HT-29 (cell line): ENCODE measurements at places on chromosomes 7 and 10.

DNA sequence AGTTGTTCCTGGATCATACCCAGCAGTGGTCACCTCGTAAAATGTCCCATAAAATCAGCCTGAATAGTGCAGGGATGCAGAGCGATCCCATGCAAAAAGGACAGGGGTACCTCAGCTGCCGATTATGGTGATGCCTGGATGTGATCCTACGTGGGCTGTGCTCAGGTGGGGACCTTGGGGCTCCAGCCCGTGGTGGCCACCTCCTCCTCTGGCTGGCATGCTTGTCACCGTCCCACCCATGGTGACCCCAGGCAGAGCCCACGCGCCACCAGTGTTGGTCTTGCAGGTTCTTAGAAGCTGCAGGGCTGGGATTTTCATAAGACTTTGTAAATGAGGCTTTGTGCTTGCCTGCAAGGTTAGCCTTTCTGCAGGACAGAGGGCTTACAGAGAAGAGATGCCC lies 97.2 kb downstream of the GLRX3 start:
- no peak for DNase-seq

- DNase-seq: no peak
Observed at GRCh38 chr10:44382981-44383748, 1.7 kb downstream of the CXCL12 start.

GRCh38 chr7:106060394-106060920 lies 51.7 kb downstream of the SYPL1 start:
- no peak for DNase-seq

GRCh38 chr7:71661671-71662224 lies 529.8 kb downstream of the GALNT17 start:
- DNase-seq: no peak

DNA sequence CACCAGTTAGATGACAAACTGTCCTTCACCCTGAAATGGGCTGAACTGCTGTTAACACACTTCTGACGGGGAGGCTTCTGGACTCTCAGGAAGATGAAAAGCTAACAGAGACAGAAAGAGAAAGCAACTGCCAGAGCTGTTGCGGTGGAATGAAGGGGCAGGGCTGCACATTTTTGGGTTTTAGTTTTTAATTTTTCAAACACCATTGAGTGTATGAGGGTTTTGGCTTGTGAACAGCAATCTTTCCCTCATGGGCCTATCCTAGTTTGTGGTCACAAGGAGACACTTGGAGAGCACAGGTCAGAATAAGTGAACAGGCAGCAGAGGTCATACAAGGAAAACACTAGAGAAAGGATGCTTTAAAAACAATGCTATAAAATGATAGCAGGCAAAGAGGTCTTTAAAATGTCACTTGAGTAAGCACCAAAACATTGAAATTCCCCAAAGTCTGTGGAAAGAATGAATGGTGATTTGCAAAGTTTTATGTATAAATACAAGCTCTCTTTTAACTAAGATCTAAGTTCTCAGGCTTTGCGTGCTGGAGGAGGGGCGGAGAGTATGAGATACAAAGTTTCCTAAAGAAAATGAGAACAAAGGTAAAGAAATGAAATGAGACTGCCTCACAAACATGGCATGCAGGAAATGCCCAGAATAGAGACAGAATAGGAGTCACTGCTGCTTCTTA lies 101.4 kb upstream of the GLI3 start:
- DNase-seq: no peak

DNA sequence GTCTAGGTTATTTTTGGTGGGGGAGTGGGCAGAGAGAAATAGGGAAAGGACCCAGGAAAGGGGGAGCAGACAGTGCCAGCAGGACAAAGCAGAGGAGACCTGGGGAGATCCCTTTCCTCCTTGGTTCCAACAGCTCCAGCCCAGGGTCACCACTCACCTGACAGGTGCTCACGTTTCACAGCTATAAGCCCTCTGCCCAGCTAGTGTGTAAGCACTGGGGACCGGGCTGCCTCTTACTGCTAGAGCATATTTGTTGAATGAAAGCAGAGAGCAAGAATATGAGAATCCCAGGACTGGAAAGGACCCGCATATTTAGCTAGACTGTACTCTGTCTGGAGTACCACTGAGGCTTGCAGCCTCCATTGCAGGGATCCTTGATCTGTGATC lies 6.7 kb downstream of the ZCCHC24 start:
- DNase-seq: no peak

GRCh38 chr7:4700577-4701235 lies 18.6 kb downstream of the FOXK1 start:
- no peak for DNase-seq

GRCh38 chr10:89245802-89246201 lies 5.8 kb downstream of the LIPA start:
- DNase-seq: no peak

DNA sequence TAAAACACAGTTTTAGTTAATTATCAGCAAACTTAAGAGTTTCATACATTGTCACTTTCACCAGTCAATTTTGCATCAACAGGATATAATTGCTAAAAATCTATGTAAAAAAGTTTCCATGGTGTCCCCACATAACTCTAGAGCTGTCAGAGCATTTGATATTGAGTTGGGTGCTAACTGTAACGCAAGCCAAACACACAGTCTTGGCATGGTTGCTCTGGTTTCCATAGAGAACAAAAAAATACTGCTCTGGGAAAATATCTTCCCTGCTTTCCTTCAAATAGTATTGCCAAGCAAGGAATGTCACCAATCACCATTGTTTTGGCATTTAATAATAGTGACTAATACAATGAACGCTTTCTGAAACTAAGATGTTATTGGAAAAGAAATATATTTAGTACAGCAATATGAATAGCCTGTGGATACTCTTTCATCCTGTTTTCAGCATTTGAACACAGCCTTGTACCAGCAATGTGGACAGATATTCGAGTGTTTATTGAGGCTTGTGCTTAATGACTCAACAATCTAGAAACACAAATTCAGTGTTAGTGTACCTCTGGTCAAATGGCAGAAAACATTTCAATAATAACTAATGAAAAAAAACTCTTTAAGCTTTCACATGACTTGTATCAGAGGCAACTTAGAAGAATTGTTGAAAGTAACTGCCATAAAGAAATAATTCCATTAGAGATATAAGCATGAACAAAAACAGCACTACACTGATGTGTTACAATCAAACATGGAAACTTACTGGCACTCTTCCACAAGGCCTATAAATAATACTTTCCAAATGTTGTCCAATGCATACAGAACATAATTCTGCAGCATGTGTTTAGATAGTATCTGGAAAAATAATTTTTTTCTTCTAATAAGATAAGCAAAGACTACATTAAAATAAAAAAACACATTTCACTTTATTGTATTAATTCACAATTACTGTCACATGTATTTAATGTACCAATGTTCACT lies 1469.5 kb upstream of the CELF2 start:
- no peak for DNase-seq

DNA sequence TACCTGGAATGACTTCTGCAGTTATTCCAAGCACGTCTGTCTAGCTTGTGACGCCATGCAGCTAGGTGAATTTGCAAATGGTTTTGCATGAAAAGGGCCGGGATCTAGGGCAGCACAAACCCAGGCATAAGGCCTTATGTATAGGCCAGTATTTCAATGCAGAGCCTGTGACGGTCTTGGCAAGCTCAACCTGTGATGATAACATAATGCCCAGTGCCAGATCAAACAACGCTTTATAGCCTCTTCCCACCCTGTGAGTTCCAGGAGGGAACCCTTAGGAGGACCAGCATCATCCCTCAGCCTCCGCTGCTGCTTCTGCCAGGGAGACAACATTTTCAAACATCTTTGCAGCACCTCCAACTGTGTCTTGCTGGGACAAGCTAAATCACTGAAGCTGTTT lies 390.7 kb downstream of the INHBA start:
- no peak for DNase-seq

DNA sequence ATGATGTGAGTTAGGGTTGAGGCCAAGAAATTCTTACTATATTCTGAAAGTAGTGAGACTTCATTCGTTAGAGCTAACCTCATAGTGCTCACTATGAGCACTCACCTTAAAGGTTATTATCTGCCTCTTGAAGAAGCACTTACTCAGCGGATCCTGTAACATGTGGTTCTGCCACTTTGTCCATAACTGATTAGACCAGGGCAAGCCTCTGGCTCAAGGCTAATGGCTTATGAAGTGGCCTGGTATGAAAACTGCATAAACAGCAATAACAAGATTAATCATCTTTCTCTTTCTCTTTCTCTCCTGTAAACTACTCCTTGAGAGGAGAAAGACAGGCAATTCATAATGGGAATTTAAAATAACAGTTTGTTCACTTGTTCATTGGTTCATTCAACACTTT lies 82.8 kb downstream of the MAPK8 start:
- DNase-seq: no peak

- peak; percentile 88 for DNase-seq
Observed at GRCh38 chr7:151550656-151551286, 31.1 kb upstream of the RHEB start.

DNA sequence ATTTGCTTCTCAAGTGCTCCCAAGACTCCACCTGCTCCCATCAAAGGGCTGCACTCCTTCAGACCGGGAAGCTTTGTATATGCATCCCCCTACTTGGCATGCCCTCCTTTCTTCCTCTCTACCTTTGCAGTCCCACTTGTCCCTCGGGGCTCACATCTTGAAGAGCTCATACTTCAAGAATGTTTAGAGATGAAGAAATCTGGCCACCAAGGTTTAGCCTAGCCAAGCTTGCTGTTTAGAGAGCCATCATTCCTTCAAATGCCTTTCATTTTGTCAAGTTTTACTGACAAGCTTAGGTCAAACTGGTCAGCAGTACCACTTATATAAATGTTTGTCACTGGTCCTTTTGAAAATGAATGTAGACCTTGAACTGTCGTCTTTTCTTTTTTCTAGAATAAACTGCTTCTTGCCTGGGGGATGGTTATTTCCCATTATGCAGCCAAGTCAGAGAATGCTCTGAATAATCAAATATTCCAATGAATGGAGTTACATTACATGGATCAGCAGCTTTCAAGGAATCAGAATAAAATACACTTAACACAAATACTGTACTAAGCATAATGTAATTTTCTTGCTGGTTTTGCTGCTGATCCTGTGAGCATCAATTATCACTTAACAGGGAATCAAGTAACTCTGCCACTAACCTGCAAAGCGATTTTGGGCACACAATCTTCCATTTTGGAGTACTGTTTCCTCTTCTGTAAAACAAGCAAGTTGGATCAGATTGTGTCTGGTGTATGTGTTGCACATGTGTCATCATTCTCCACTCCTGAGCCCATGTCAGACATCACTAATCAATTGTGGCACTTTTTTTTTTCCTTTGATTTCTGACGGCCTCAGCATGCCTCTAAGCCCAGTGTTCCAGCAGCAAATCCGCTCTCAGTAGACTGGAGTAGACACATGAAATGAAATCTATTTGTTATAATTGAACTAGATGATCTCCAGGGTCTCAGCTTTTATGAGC lies 357.9 kb downstream of the PTEN start:
- DNase-seq: no peak

DNA sequence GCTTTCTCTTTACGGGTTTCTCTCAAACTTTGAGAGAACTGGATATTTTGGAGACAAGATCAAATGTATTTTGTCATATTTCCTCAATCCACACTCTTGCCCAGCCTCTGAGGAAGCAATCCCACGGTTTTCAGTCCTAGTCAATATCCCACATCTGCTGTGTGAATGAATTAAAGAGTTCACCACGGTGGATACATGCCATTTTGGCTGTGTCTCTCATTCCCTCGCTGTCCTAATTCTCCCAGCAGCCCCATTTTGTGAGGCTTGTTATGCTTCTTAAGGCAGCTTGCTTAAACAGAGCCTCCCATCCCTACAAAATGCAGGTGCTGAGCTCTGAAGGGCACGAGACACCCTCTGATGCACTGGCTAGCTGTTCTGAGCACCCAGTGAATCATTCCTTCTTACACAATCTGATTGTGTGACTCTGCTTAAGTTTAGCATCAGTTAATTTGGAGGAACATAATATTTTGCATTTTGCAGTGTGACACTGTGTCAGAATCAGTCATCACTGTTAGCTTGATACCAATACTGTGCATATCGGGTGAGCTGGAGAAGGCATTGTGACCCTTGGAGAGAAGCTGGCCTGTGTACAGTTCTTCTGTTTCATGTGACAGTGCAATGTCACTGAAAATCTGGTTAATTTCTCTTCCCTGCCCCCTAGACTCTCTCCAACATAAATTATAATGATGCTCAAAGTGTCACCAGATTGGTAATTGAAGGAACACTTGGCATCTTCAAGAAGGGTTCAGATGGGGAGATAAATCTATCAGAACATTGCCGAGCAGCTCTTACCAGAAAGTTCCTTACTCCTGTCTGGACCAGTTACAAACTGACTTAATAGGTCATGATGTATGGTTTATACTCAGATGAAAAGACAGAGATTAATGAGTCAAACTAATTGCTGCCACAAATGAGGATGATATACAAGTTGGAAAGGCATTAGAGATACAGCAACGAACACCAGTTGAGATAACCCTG lies 103.7 kb upstream of the AOAH start:
- no peak for DNase-seq
